Stimulated activated CD4-positive, alpha-beta T cell treated with anti-CD3 and anti-CD28 coated beads, Interleukin-2, amount 100 ng/mL, for 24 hours (primary cell): ENCODE measurements at places on chromosomes 4 and X.
A peak's percentile ranks its signal among the peaks of the same experiment; 100 is the strongest.

GRCh38 chrX:106742805-106743204 is 16.3 kb downstream of the RNF128 start:
- no peak for DNase-seq

GRCh38 chr4:104571341-104571740 is 76.6 kb upstream of the CXXC4 start:
- DNase-seq = no peak

DNA sequence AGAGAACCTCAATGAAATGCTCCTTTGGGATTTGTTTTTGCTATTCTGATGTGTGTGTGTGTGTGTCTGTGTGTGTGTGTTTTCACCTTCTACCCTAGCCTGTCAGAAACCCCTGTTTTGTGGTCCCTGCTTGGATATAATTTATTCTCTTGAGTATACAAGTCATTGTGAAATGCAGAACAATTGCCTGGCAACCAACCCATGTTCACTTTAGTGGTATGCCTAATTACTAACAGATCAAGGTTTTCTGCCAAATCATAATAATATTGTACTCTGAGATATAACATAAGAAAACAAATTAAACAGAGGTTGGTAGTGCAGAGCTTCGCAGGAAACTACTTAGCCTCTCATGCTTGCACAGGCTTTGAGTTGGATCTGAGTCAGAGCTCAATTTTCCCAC is 7.0 kb upstream of the TET2 start:
- DNase-seq = no peak

DNA sequence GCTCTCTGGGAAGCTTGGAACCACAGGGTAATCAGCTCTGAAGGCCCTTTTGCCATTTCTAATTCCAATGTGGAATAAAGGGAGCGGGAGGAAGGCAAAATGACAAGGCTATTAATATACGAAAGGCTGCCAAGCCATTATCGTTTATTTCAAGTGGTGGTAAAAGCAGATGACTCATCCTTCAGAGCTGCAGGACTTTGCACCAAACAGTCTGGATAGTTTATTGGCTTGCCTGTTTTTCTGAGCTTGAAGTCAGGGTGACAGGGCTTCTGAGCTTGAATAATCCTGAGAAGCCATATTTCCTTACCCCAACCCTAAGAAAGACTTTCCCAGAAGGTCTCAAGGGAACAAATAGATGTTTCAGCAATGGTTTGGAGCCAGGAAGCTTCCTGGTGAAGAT is 7.7 kb upstream of the GABRE start:
- DNase-seq = no peak

DNA sequence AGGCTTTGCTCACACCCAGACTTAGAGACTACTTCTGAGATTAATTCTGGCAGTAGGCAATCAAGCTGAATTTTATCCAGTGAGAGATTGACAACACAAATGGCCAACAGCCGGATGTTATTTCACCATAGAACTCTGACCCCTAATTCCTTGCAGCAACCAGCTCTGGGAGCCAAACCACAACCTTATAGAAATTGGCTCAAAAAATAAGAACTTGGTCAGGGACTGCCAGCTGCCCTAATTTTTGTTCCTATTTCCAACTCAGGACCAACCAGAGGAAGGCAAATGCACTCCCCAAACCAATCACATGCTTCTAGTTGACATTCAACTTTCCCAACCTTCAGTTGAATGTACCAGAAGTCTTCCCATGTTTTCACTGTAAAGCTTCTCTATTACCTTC is 269.7 kb downstream of the HS3ST1 start:
- DNase-seq = no peak

DNA sequence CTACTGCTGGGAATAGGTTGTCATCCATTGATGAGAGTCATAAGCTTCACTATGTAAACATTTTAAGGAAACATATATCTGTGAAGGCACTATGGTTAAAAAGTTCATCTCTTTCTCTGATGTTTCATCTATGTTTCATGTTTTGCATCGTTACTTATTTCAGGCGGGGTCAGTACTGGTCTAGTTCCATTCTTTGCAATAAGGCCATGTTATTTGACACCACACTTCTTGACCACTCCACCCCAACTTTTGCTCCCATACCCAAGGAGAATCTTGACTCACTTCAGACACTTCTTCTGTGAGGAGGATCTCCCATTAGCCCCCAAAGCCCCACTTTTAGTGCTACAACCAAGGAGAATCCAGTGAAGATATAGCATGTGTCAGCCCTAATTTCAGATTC is 119.4 kb downstream of the GRIA3 start:
- no peak for DNase-seq

- no peak for DNase-seq
These were observed 169.9 kb upstream of the LDB2 start for GRCh38 chr4:17068392-17068791.

- no peak for DNase-seq
These were observed 33.9 kb downstream of the ANK2 start for GRCh38 chr4:113083346-113083745.

GRCh38 chr4:101730291-101731117 is 60.0 kb upstream of the BANK1 start:
- DNase-seq = peak; percentile 47

DNA sequence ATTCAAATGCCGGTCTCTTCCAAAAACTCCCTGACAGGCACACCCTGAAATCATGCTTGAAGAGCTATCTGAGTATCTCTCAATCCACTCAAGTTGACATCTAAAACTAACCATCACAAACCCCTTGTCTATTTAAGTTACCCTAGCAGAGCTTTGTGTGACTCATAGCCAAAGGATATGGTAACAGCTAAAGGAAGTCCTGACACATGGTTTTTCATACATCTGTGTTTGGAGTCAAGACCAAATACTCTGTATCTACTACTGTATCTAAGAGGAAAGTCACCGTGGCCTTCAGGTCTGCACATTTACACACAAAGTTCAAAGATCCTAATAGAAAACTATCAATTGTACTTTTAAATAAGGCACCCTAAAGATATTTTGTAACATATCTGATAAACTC is 239.6 kb upstream of the VCX start:
- no peak for DNase-seq
